WTC11 (cell line): ENCODE measurements at places on chromosomes 2 and 18. TPM values are rescaled to one million over a fixed set of nuclear protein-coding genes. Genes with fewer than 3 reads are reported as not detected.

DNA sequence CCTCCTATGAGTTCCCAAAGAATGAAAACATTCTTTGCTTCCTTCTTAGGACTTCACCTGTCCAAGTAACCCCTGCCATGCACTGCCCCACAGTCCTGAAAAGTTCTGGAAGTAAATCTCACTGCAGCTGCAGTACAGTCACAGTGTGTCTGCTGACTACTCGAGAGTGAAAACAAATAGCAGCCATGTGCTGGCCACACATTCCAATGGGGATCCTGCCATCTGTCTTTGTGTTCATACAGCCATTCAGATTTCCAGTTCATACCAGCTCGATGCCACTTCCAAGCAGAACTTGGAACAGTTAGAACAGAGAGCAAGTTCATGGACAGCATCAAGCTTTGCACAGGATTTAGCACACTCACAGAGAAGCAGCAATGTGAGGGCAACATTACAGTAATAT lies 629.9 kb upstream of the ACVR2A start:
- no peak for DNase-seq

GRCh38 chr18:63956755-63957154 lies 7.7 kb downstream of the HMSD start:
- no peak for DNase-seq

REEP1 gene
- total RNA-seq = 0.53 to 1.9 TPM (median 0.89 TPM) in 3 replicates

WNT10A gene
- not detected in 3 replicates for total RNA-seq

DNA sequence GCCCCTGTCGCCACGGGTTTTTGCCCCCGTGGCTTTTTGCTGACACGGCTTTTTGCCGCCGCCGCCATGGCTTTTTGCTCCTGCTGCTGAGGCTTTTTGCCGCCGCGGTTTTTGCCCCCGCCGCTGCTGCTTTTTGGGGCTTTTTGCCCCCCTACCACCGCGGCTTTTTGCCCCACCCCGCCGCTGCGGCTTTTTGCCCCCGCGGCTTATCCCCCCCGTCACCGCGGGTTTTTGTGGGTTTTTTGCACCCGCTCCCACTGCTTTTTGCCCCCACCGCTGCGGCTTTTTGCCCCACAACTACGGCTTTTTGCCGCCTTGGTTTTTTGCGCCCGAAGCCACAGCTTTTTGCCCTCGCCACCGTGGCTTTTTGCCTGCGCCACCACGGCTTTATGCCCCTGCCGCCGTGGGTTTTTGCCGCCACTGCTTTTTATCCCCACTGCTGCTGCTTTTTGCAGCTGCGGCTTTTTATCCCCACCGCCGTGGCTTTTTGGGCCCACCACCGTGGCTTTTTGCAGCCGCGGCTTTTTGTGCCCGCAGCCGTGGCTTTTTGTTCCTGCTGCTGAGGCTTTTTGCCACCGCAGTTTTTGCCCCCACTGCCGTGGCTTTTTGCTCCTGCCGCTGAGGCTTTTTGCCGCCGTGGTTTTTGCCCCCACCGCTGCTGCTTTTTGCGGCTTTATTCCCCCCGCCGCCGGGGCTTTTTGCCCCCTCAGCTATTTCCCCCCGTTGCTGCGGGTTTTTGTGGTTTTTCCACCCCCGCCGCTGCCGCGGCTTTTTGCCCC lies 2798.0 kb upstream of the TEKT4 start:
- no peak for DNase-seq

DNA sequence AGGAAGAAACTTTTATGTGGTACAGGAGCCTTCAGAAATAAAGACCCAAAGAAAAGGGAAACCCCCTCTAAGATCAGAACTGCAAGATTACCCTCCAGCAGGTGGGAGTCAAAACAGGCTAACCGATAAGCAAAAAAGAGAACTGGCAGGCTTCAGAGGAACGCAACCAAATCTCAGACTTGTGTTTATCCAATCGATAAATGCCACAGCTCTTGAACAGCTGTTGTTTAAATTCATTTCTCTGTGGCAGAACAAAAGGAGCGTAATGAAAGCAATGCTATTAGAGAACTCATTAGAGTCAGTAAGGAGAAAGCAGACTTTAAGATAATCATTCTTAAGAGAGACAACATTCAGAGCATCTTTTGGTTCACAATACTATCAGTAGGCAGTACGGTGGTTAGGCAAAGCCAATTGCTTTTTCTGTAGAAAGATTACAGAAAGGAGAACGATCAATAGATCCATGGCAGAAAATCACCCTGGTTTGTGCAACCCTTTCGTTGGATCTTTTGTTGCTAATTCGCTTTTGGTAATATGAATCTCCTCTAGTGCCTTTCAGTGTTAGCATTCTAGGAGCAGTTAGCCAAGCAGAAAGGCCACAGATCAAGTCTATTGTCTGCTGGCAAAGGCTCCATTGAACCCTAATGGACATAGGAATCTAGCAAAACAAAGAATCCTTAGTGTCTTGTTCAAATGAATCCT lies 476.4 kb upstream of the CHST9 start:
- no peak for DNase-seq

- no peak for DNase-seq
Measured at GRCh38 chr2:30514848-30515435, 67.9 kb downstream of the LCLAT1 start.

GPR39 gene
- total RNA-seq = 0.74 to 1.2 TPM (median 0.85 TPM) in 3 replicates

DNA sequence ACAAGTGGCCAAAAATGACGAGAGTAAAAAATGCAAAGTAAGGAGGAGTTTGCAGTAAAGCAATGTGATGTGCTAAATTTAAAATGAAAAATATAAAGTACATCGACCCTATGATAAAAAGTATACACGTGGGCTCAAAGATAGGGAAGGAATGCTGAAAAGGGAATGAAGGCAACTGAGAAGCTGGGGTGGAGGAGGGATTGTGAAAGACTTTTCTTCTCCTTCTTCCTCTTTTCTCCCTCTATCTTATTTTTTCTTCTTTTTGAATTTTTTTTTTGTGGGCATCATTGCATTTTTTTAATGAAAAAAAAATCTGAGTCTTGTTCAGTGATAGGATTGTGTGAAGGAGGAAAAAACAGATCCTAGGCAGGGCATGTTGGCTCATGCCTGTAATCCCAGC lies 57.6 kb upstream of the STK17B start:
- no peak for DNase-seq
